ENCODE measurements at places on chromosomes 7 and 10.
A peak's percentile ranks its signal among the peaks of the same experiment; 100 is the strongest.

- DNase-seq, result no peak
These were observed 219.7 kb upstream of the ZMIZ1 start for GRCh38 chr10:78849115-78849514.

DNA sequence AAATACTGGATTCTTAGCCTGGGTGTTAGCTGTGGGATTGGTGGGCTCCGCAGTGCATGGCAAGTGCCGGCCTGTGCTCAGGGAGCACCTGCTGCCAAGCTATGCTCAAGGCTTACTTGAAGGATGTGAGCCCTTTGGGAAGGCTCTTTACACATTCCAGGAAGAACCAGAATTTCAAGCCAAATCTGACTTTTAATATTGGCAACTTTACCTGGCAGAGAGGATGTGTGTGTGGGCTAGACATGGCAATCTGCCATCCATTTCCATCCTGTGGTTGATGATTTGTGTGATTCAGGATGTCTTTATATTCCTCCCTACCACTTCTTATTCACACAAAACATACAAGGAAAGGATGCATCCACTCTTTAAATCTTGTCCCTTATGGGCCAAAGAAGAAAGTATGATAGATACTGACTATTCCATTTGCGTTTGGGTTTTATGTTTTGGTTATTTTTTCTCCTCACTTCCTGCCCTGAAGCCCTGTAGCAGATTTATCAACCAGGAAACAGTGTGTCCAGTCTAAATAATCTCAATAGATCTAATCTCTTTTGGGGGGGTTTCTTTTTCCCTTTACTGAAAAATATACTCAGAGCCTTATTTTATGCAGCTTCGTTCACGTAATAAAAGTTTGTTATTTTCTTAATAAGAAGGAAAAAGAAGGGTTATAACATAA is 247.1 kb downstream of the COBL start:
- no peak for DNase-seq

DNA sequence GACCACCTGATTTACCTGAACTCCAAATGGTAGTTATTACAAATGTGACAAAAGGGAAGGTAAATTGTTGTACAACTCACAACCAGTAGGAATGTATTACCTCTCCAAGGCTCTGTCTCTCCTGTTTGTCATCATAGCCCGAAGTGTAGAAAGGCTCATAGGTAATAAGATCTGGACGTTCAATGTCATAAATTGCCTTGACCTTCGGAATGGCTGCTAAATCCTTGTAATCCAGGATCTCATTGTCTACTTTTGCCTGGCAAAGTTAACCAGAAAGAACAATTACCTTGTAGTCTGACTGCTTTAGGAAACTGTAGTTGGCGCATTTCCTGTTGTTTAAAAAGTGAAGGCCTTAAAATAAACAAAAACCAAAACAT is 68.6 kb upstream of the AFAP1L2 start:
- DNase-seq, result no peak

GRCh38 chr7:29749701-29750321 is 56.5 kb upstream of the WIPF3 start:
- no peak for DNase-seq

GRCh38 chr10:97648562-97649404 is 8.3 kb downstream of the PI4K2A start:
- DNase-seq, result peak; percentile 29

DNA sequence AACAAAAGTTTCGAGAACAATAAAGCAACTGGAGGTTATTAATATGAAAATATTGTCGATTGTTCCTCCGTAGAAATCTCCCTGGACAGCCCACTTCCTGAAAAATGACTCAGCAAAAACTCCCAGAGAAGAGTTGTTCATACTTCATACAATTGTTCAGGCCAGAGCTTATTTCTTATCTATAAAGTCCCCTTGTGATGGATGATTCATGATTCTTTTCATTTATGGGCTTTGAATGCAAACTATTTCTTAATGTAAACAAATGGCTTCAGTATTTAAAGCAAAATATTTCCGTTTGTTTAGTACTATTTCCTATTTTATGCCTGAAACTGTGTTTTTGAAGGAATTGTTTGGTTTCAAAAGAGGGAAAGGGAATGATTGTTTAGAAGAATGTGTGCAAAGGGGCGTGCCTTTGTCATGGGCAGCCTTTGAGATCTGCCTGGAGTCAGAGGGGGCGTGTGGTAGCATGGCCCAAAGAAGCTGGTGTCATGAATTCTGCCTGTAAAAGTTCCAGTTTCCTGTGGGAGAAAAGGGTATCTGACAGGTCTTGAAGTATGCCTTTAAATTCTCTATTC is 26.2 kb upstream of the EXOC6 start:
- no peak for DNase-seq

GRCh38 chr10:1577945-1578344 is 159.4 kb downstream of the ADARB2 start:
- no peak for DNase-seq

- DNase-seq, result no peak
These were observed 152.8 kb downstream of the CUBN start for GRCh38 chr10:16976803-16977202.

DNA sequence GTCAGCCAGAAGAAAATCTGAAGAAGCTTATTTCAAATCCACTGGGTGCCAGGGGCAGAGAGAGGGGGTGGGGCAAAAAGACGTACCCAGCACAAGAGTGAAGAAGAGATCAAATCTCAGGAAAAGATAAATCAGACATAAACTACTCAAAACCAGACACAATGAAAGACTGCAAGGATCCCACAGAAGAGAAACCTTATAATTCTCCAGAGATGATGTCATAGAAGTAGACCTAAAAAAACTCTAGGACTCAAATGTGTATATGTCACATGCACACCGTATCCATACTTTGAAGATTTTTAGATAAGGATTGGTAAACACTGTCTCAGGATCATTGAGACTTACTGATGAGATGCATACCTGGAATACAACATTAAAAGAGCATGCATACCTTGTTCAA is 98.5 kb upstream of the PIK3CG start:
- DNase-seq, result no peak

GRCh38 chr10:49356181-49356580 is 39.7 kb downstream of the DRGX start:
- no peak for DNase-seq

GRCh38 chr10:127047878-127048238 is 142.6 kb downstream of the DOCK1 start:
- DNase-seq, result no peak

DNA sequence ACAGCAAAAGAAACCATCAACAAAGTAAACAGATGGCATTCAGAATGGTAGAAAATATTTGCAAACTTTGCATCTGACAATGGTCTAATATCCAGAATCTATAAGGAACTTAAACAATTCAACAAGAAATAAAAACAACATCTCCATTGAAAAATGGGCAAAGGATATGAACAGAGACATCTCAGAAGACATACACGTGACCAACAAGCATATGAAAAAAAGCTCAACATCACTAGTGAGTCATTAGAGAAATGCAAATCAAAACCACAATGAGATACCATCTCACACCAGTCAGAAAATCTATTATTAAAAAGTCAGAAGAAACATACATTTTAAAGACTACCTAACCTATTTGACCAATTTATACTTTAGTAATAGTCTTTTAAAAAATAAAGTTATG is 571.3 kb upstream of the NRG3 start:
- DNase-seq, result no peak

- DNase-seq, result no peak
These were observed 203.4 kb downstream of the PHTF2 start for GRCh38 chr7:78002021-78002420.

DNA sequence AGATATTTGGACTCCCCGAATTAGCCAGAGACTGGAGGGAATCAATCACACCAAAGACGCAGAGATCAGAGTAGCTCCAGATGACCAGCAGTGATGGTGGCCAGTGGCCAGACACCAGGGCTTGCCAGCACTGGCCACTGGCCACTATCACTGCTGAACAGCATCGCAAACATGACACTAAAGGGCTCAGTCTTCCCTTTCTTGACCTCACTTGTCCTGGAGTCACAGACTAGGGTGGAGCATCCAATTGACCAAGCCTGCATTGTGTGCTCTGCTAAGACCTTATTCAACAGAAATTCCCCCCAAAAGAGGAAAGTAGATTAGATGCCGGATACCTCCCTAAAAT is 234.7 kb downstream of the CREB5 start:
- DNase-seq, result no peak

DNA sequence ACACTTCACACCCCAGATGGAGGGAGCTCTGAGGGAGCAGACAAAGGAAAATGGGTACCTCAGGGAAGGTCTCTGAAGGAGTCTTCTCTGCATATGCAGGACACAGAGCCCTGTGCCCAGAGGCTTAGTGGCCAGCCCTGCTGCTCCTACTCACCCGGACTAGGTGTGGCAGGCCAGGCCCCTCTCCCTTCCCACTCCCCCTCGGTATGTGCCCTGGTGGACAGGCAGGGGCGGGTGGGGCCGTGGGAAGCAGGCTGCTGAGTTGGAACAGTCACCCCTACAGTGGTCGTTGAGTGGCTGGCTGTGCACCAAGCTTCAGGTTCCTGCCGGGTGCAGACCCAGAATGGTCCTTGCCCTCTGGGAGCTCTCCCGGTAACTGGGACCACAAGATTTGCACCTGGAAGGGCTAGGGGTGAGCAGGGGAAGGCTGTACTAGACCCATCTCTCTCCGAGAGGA is 68.6 kb downstream of the ZMIZ1 start:
- no peak for DNase-seq

DNA sequence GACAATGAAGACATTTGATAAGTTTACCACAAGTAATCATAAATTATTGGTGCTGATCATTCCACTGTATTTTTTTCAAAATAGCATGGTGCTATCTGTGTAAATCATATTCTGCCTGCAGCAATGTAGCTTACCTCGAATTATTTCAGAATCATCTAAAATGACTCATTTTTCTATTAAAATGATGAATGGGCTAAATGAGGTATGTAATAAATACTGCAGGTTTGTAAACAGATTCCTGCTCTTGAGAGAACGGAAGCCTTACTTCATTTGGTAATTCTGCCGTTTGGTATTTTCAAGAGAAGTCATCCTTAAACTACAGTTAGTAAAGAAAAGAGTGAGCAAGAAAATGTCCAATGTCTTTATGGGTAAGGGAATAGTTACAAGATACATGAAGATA is 115.9 kb downstream of the CHCHD3 start:
- DNase-seq, result no peak

DNA sequence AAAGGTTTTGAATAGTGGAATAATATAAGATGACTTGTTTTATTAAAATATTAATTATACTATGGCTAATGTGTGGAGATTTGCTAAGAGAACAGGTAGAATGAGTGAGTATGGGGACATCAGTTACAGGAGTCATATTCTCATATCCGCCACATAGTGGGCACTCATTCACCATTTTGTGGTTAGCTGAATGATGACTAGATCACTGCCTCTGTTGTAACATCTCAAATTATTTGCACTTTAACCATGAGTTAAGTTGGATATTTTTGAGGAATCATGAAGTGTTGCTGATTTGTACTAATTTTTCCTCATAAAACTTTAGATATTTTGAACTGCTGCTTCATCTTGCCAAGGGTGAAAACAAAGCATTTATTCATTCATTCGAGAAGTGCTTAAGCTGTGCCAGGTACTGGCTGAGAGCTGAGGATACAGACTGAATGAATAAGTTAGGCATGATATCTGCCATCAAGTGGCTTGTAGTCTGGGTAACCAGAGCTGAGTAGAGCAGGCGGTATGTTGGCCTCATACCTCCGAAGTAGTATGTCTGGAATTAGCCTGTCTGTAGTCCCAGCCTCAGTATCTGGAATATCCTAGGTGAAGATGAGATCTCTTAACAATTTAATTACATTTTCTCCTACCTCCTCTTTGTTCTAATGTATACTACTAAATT is 100.5 kb downstream of the ZEB1 start:
- no peak for DNase-seq

DNA sequence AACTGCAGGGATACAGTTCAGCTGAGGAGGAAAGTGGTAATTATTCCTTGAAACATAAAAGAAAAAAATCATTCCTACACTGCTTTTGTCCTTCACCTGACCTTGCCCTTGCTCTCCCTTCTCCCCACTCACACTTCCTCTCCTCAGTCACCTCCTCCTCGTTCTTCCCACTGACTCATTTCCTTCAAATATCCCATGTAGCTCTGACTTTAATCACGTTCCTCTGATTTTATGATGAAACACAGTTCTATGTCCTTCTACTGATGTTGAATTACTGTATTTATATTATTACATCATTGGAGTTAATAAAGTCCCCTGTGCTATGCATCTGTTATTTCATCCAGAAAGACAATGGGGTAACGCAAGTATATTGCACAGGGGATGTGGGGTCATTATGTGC is 575.6 kb downstream of the POM121L12 start:
- no peak for DNase-seq

- DNase-seq, result no peak
These were observed 17.2 kb downstream of the NACAD start for GRCh38 chr7:45071528-45071927.

All from stimulated activated CD8-positive, alpha-beta memory T cell treated with anti-CD3 and anti-CD28 coated beads, Interleukin-15, amount 100 ng/mL, for 4 hours (primary cell).